Upper lobe of left lung (tissue), 6 donors: ENCODE measurements at places on chromosomes 16 and 17.

- no peak for DNase-seq
Measured at GRCh38 chr16:77531752-77532151, 96.9 kb upstream of the ADAMTS18 start.

- no peak for DNase-seq
Measured at GRCh38 chr17:60554377-60554788, 28.3 kb upstream of the APPBP2 start.

DNA sequence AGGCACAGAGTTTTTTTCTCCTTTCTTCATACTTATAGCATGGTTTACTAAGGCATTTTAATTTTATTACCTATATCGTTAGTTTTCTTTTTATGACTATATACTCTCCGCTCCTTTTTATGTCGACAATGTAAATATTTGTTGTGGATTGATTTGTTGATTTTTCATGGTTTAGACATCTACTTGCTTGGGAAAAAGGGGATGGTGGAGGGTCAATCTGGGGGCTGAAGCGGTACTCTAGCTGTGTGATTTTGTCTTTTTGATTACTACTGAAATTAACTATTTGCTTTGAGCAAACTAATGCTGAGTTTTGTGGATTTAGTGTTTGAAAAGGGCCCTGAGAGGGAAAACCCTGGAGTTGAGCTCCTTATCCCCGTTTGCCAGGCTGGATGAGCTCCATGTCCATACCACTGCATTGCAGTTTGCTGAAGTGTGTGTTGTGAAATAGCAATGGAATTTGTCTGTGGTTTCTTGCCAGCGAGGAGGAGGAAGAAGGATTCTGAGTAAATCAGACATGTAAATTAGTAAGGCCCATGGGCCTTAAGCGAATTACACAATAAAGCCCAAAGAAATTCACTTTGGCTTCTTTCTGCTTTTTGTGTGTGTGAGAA, 72.0 kb downstream of the FTO start:
- DNase-seq: no peak

- DNase-seq: no peak
Measured at GRCh38 chr17:73743518-73744201, 99.4 kb upstream of the SDK2 start.

GRCh38 chr16:57264381-57264780, 19.3 kb downstream of the ARL2BP start:
- peak; percentile 15 for DNase-seq

GRCh38 chr17:38464723-38465390, 36.6 kb downstream of the ARHGAP23 start:
- peak; percentile 73 for DNase-seq
